ENCODE measurements at places on chromosomes 3 and 15.

DNA sequence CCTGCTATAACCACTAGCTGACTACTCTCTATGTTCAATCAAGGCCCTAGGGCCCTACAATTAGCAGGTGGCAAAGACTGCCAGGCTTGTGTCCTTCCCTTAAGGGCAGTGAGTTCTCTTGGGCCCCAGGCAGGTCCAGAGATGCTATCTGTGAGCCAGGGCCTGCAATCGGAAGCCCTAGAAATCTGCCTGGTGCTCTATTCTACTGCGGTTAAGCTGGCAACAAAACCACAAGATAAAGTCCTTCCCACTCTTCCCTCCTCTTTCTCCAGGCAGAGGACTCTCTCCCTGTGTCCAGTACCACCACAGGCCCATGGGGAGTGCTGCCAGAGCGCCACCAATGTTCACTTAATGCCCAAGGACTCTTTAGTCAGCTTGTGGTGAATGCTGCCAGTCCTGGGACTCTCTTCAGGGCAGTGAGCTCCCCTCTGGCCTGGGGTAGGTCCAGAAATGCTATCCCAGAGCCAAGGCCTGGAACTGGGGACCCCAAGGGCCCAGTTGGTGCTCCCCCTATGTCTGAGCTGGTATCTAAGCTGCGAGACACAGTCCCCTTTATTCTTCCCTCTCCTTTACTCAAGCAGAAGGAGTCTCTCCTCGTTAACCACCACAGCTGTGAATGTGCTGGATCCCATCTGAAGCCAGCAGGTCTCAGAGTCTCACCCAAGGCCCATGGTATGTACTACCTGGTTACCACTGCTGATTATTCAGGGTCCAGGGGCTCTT is 34.7 kb downstream of the XXYLT1 start:
- DNase-seq: no peak

- no peak for DNase-seq
These were observed 28.5 kb downstream of the SCG5 start for GRCh38 chr15:32669896-32670611.

DNA sequence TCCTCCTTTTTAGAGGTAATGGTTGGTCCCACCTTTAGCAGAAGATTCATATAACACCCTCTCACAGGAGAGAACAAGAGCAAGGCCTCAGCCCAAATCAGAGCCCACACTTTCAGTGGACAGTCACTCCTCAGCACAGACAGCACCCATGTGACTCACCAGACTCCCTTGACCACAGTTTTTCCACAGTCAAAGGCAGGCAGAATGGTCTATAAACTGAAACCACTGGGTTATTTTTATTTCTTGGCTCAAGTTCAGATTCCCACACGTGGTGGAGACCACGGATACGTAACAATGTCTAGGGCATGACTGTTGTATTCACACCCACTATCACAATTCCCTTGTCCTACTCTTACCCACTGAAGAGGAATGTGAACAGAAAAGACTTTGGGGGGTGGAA is 237.8 kb upstream of the UBE2E1 start:
- no peak for DNase-seq

- no peak for DNase-seq
These were observed 9.2 kb downstream of the MITF start for GRCh38 chr3:69748503-69748902.

GRCh38 chr15:67054676-67055075 is 10.7 kb upstream of the SMAD3 start:
- DNase-seq: no peak

- no peak for DNase-seq
These were observed 2.1 kb upstream of the RHO start for GRCh38 chr3:129526121-129526900.

DNA sequence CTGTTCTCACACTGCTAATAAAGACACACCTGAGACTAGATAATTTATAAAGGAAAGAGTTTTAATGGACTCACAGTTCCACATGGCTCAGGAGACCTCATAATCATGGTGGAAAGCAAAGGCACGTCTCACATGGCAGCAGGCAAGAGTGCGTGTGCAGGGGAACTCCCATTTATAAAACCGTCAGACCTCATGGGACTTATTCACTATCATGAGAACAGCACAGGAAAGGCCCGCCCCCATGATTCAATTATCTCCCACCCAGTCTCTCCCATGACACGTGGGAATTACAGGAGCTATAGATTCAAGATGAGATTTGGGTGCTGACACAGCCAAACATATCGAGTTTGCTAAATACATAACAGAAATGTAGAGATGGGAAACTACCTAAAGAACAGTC is 39.5 kb upstream of the DGKG start:
- no peak for DNase-seq

- DNase-seq: no peak
These were observed 51.0 kb downstream of the PPARG start for GRCh38 chr3:12339701-12340480.

DNA sequence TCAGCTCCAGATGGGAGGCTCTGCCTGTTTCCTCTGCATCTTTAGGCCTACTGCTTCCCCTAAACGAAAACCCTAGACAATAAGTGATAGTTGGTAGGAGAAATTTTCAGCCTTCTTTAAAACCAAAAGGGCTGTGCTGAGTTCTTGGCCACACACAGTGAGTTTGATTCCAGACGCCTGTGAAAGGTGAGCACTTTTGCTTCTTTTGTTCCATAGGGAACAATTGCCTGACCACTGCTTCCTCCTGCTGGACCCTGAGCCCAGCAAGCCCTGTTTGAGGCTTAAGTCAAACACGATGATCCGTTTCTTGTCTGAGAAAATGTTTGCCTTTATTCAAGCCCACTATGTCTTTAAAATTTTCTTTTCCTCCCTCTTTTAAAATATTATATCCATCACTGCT is 493.9 kb downstream of the ZIC1 start:
- DNase-seq: no peak

- no peak for DNase-seq
These were observed 2.9 kb downstream of the FOXL2 start for GRCh38 chr3:138943724-138944653.

- no peak for DNase-seq
These were observed 688.6 kb upstream of the ZNF385D start for GRCh38 chr3:22439626-22440025.

GRCh38 chr3:6994081-6994668 is 133.3 kb downstream of the GRM7 start:
- DNase-seq: no peak

- DNase-seq: no peak
These were observed 47.7 kb downstream of the CMSS1 start for GRCh38 chr3:99865321-99865720.

GRCh38 chr3:14320219-14320618 is 82.2 kb upstream of the SLC6A6 start:
- DNase-seq: no peak

- no peak for DNase-seq
These were observed 223.2 kb downstream of the MTHFS start for GRCh38 chr15:79673416-79674123.

All from NCI-H187 treated with DMSO at 0.1 percent for 48 hours (cell line).